OCI-LY7 (cell line): ENCODE measurements at places on chromosomes 7 and 10.

DNA sequence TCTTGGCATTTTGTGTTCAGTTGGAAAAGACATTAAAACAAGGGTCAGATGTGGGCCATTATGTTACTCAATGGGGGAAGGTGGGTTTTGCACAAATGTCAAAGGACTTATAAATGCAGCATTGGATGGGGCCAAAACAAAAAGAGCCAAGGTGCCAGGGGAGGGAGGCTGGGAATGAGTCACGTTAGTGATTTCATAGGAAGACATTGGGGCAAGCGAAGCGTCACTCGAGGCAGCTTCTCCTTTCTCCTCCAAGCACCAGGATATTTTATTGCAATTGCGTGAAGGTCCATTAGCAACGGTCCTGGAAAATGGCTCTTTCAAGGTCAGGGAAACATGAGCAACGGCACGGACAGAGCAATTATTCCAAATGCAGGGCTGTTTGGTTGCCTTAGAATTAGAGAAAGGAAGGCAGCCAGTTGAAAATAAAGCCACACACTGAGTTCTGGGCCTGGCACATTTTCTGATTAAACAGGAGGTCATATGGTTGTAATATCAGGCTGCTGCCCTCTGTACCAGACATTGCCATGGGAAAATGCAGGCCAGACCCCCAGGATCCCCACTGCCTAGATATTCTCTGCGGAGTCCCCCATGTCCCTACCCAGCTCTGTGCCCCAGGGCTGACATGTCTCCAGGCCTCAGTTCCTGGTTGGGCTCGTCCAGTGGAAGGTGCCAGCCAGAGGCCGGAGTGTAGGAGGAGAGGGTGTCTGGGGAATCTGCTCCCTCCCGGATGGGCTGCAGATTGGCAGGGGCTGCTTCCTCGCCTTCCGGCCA lies 63.3 kb upstream of the NANOS1 start:
- no peak for DNase-seq

GRCh38 chr10:87547734-87548311 lies 43.1 kb downstream of the MINPP1 start:
- no peak for DNase-seq

- DNase-seq: no peak
Observed at GRCh38 chr7:21412957-21413356, 14.9 kb upstream of the SP4 start.

DNA sequence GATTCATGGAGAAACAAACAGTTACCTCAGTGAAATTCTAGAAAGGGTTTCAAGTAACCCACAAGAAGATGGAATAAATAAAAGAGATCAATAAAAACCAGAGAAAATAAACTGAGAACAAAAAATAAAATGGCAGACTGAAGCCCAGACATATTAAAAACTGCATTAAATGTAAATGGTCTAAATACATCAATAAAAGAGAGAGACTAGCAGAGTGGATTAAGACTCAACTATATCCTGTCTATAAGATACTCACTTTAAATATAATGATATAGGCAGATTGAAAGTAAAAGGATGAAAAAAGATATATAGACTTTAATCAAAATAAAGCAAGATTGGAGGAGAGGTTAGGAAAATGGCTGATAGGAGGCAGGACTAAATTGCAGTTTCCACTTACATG lies 18.8 kb upstream of the EBF3 start:
- no peak for DNase-seq

- no peak for DNase-seq
Observed at GRCh38 chr10:100621360-100622205, 85.8 kb downstream of the HIF1AN start.

DNA sequence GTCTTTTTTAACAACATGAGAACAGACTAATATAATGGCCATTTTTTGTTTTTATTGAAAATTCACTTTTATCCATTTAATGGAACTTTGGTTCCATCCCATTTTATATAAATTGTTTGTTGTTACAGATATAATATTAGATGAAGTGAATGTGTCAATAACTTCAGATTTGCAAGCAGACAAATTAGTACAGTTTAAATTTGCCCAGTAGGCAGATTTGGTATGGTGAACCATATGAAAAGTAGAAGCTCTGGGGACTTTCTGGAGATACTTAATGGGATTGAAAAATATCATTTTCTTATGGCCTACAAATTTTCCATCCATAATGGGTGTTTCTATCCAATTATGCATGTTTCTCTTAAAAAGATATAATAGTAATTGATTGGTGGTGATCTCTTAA lies 1196.2 kb upstream of the C7orf33 start:
- no peak for DNase-seq

GRCh38 chr10:74223755-74224529 lies 72.9 kb downstream of the ADK start:
- no peak for DNase-seq

DNA sequence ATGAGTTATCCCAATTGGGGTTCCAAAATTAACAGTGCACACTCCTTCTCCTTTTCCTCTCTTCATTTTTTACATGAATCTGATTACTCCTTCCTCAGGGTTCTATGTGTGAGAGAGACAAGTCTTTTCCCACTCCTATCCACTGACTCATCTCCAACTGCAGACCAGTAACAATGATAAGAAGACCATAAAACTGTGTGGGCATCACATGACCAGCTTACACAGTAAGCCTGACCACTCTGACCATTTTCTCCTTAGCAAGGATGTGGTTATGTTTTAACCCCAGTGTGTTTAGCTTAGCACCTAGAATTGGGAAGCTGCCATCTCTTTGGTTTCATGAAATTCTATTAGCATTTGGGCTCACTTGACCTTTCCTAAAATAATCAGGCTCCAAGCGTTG lies 145.0 kb upstream of the CALCR start:
- no peak for DNase-seq

DNA sequence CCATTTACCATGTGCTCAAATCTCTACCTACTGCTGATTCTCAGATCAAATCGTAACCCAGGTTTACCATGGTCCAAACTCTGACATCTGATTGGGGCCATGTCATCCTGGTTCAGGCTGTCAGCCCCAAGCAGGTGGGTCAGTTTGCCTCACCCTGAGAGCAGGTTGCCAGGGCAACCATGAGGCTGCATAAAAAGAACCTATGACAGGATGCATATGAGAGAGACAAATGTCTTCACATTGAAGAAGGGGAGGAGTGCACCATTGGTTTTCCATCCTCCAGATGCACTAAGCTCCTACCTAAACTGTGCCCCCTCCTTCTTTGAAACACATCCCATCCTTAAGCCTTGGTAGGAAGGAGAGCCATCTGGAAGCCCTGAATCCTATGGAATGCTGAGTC lies 10.2 kb downstream of the PRSS1 start:
- peak; percentile 16 for DNase-seq

DNA sequence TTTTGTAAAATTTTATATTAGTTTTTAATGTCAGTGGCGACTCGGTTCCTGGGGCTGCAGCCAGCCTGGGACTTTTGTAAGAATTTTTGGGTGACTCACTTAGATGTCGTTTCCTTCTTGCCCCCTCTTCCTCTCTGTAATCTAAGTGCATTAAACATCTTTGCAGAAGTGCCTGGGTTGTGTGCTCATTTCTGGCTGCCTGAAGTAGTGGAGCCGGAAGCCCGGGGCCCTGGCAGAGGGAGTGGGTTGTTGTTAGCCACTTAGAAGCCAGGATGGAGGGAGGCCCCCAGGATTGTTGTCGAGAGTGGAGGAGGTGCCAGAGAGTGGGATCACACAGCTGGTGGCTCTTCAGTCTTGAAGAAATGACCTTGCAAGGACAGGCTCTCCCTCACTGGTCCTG lies 11.0 kb upstream of the TRIM8 start:
- peak; percentile 37 for DNase-seq
